ENCODE measurements at places on chromosomes 2 and 18.

GRCh38 chr2:164770421-164770916, 71.2 kb downstream of the COBLL1 start:
- DNase-seq: no peak

- no peak for DNase-seq
Observed at GRCh38 chr2:169265591-169265990, 96.7 kb downstream of the LRP2 start.

DNA sequence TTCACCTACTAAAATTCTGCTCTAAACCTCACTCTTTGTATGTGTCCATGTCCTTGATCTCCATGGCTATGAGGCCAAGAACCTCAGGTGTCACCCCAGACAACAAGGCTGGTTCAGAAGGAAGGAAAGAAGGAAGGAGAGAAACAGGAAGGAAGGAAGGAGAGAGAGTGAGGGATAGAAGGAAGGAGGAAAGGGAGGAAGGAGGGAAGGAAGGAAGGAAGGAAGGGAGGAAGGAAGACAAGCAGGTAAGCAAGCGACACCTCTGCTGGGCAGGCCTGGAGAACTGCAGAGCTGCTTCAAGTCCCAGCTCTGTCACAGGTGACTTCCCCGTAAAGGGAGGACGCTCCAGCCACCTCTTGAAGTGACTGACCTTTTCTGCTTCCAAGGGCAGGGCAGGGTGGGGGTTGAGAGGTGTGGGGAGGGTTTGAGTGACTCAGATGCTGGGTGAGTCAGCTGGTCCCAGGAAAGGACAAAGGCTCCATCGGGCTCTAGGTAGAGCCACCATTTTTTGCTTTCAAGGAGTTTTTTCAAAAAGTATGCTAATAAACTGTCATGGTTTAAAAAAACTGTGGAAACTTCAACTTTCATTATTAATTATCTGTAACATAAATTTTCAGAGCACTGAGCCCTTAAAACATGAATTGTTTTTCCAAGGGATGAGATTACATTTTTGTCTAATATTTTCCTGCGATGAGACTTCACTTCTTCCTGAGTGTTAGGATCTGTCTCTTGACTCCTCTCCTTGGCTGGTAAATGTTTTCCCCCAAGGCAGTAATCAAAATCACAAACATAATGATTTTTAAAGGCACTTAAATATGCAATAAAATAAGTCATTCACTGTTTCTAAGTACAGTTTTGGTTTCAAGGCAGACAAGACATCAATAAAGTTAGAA, 90.1 kb upstream of the L3MBTL4 start:
- DNase-seq: no peak

- no peak for DNase-seq
Observed at GRCh38 chr18:45635893-45636509, 20.7 kb downstream of the SLC14A2 start.

GRCh38 chr2:147499785-147500184, 345.0 kb upstream of the ACVR2A start:
- no peak for DNase-seq

DNA sequence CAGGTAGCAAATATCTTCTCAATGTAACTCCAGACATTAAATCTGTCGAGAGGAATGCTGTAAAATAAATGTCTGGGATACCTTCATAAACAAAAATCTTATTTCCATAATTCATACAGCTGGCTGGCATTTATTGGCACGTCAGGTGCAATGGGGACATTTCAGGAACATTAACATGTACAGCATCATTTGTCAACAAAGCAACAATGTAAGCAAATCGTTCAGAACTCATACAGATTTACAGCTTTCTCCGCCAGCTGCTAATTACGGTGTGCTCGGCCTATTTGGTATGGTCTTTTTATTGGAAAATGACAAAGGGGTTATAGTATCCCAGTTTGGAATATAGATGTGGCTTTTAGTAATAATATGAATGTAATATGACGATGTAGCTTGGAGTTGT, 464.9 kb downstream of the ARHGAP15 start:
- DNase-seq: no peak

DNA sequence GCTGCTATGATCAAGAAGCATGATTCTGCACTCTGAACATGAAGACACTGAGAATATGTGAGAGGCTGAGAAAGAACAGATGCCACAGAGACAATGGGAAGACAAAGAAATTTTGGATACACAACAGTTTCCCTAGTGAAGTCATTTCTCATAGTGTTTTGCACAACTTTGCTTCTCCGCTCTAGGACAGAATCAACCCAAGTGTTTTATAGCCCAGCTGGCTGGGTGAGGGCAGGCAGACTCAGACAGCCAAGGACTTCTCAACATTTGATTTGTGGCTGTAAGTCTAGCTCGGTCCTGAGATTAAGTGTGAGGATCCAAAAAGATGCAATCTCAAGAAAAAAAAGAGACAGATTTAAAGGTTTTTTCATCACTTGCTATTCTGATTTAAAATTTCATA, 536.5 kb upstream of the CRIM1 start:
- no peak for DNase-seq

DNA sequence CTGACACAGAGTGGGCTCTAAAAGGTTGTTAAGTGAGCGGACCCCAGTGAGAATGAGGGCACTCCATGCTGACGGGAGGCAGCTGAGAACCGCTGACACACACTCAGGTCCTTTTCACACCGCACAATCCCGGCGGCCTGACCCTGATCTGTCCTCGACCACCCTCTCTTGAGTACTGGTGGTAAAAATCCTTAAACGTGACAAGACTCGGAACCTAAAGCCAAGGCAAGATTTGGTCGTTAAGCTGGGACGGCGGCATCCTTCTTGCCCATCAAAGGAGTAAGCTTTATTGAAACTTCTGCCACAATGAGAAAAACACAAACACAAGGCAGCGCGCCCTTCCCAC, 569 bp downstream of the TMX3 start:
- DNase-seq: no peak

DNA sequence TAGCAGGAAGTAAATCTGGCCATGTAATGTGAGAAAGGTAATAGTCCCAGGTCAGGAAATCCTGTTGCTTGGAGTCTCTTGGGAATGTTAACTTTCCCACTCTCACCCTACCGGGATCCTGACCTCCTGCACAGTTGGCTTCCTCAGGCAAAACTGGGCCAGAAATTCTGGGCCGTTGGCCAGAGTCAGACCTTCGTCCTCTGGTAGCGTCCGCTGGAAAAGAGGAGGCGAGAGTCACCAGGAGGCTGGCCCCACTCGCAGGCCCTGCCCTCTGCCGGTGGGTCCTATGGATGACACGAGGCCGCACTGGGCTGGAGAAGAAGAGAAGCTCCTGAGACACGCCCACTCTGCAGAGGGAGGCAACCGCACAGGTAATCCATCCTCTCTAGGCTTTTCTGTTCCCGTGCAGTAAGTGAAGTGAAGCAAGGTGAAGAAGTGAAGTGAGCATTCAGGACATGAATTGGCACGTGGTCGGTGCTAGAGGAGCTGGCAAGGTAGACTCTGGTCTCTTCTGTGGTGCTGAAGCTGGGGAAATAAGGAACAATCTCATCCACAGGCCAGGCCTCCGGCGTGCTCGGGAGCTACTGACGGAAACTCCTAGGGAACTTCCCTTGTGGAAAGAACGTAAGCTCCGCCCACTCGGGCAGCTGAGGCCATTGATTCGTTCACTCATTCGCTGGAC, 182.7 kb upstream of the GLI2 start:
- DNase-seq: no peak

- no peak for DNase-seq
Observed at GRCh38 chr18:9283791-9284190, 50.8 kb upstream of the TWSG1 start.

- DNase-seq: no peak
Observed at GRCh38 chr18:63198098-63198760, 121.3 kb downstream of the BCL2 start.

DNA sequence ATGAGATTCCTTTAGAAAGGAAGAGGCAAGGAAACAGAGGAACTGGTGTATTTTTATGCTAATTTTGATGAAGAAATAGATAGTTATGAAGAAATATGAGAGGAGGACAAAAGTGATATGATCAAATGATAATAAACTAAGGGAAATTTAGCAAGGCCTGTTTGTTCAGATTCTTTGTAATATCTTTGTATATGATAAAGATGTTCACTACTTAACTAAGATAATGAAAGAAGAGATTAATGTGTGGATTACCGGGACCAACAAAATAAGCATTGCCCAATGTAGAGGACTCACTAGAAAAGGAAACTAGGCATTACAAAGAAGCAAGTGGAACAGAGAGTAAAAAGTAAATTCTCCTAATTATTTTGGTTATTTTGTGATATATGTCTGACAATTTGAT, 99.0 kb upstream of the FIGN start:
- DNase-seq: no peak

DNA sequence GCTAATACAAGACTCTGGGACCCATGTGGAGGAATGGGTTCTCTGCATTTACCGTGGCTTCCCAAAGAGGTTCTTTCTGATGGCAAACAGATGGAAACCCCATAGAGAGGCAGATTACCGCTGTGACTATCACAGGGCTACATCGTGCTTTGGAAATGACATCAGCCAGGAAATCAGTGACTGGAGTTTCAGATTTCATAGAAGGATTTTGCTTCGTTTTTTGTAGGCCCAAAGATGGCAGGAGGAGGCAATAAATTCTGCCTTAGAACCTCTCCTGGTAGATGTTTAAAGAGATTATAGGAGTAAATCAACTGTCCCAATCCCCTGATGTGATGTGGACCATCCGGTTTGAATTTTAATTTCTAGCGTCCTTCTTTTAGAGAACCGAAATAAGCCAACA, 214.1 kb downstream of the AGPS start:
- DNase-seq: no peak

DNA sequence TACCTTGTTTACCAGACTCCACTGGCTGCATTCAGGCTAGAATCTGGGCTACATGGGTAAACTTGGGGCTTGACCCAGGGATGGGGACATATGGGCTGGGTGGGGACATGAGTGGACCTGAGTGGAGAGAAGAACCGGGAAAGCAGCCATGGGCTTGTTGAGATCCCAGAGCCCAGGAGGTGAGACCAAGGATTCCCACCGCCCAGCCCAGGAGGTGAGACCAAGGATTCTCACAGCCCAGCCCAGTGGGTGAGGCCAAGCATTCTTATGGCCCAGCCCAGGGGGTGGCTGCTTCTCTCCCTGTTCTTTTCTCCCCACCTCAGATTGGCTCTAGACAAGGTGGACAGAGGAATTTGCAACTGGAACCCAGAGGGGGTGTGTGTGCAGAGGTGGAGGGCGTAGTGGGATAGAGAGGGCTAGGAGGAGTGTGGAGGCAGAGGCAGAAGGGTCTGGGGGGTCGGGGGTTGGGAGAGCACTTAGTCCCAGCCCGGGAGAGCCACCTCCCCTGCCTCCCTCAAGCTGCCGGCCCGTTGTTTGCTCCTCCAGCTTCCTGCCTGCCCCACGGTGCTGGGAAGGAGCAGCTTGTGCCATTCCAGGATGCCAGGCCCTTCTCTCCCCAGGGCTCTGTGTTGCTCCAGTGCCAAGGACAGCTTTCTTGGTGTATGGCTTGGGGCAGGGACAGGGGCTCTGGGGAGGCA, 25.6 kb downstream of the GLI2 start:
- no peak for DNase-seq

GRCh38 chr2:75728614-75729419, 18.1 kb upstream of the GCFC2 start:
- no peak for DNase-seq

GRCh38 chr18:58502628-58503027, 126.3 kb downstream of the ALPK2 start:
- no peak for DNase-seq

GRCh38 chr18:2880473-2880872, 33.7 kb downstream of the EMILIN2 start:
- DNase-seq: no peak

DNA sequence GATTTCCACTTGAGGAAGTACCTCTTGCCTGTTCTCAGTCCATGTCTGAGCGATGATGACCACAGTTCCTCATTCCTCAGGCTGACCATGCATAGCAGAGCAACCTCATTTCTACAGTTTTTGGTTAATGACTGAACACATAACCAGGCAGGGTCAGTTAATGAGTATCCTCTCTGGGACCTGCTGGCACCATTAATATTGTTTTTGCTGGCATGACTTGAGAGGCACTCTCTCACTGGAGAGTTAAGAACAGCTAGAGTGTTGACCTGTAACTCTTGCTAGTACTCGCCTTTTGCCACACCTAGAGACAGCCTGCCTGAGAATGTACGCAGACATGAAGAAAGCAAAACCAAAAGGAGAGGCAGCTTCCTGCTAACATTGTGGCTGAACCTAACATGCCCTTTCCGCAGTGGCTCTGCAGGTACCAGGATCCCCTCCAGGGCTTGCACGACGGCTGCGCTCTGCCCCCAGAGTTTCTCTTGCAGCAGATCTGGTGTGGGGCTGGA, 23.9 kb downstream of the PECR start:
- peak; percentile 73 for DNase-seq

GRCh38 chr2:25410370-25410769, 68.6 kb upstream of the DNMT3A start:
- DNase-seq: no peak

GRCh38 chr2:70785137-70785911, 5.1 kb downstream of the FIGLA start:
- DNase-seq: peak; percentile 39

DNA sequence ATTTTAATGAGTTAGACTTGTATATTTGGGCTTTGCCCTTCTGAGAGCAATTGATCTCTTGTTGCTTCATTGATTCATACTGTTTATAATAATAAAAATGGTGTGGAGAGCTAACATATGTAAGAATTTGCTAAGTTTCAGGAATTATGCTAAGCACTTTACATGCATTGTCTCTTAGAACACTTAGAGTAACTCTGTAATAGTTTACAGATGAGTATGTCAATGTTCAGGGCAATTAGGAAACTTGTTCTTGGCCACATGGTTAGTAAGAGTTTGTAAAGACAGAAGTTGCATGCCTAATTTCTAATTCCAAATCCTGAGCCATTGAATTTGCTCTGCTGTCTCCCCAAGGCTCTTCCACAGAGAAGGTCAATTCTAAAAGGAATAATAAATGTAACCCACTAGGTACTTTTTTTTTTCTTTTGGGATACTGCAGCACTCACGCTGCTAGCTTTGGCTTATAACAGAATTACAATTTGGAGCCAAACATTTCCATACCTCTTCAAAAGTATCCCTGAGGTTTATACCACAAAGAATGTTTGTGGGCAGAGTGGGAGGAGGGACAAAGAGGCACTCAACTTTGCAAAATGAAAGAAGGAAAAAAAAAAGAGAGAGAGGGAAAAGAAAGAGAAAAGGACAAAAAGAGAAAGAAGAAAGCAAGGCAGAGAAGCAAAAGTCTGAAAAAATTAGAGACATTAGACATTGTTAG, 232.4 kb downstream of the CALCRL start:
- no peak for DNase-seq

DNA sequence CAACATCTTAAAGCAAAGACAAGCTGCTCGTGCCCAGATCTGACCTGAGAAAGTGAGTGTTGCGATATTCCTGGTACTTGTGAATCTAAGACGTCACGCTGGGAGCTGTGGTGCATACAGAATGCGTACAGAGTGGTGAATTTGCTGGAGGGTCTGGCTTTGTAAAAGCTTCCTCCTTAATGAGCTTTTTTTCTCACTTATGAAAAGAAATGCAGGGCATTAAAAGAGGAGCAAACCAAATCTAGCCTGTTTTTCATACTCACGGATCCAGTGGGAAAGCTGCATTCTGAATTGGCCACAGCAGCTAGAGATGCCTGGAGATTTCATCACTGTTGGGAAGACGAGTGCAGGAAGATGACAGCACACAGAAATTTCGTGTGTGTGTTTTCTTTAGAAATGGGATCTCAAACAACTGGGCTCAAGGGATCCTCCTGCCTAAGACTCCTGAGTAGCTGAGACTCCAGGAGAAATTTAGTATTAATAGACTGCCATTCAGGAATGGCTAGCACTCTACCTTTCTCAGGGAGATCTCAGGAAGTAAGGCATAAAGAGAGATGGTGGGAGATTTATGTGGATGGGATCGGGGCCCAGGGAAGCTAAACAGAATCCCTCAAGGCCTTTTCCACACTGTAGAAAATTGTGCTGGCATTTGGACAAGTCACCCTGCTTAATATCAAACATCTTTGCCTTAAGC, 181.3 kb downstream of the ALPK2 start:
- no peak for DNase-seq

All from CD4-positive, alpha-beta T cell treated with Interleukin-10 for 1 hour (primary cell).